ENCODE measurements at places on chromosomes 11 and 22. TPM values are rescaled to one million over a fixed set of nuclear protein-coding genes. Genes with fewer than 3 reads are reported as not detected.

ANGPTL5 gene
- total RNA-seq = 9.4 TPM

LYVE1 gene
- total RNA-seq = 52.2 TPM

DCHS1 gene
- total RNA-seq = 36.3 TPM

PICK1 gene
- total RNA-seq = 11.9 TPM

TSGA10IP gene
- 0.09 TPM for total RNA-seq

DNA sequence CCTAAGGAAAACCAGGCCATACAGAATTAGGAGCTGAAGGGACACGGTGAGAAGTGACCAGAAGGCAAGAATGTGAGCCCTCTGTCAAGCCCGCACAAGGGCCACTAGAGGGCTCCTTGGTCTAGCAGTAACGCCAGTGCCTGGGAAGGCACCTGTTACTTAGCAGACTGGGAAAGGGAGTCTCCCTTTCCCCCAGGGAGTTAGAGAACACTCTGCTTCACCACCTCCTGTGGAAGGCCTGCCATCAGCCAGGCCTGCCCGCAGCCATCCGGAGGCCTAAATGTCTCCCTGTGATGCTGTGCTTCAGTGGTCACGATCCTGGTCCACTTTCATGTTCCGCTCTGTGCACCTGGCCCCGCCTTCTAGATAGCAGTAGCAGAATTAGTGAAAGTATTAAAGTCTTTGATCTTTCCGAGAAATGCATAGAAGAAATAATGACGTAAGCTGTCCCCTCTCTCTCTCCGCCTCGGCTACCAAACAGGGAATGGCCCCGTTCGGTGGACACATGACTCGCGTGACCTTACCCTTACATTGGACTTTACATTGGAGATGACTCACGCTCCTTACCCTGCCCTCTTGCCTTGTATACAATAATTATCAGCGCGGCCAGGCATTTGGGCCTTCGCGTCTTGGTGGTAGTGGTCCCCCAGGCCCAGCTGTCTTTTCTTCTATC is 10.7 kb upstream of the GSTP1 start:
- no peaks in the 10 kb centered on the region for H3K4me1 ChIP-seq
- no peak overlapping the region for H3K27ac ChIP-seq
- H3K27me3 ChIP-seq = peaks cover 13% of the 10 kb centered on the region
- DNase-seq = peak; percentile 53

DNA sequence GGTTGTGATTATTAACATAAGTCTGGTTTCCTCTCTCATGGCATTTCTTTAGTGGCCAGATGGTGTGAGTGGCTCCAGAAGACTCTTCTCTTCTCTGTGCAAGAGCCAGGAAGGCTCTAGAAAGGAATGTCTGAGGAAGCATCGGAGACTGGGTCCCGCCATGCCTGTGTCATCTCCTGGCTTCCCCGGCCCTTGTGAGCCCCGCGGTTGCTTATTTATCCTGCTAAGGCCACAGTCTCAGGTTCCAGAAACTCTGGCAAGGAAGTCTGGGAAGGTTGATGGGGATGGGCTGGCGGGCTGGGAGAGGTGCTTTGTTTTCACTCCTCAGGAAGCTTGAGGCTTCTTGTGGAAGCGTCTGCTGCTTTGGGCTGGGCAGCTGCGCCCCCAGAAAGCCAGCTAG is 18.9 kb downstream of the BCR start:
- H3K4me3 ChIP-seq = no peak overlapping the region
- DNase-seq = no peak
- no peak overlapping the region for H3K27ac ChIP-seq
- H3K36me3 ChIP-seq = no peaks in the 10 kb centered on the region
- peaks cover 13% of the 10 kb centered on the region for H3K4me1 ChIP-seq

DNA sequence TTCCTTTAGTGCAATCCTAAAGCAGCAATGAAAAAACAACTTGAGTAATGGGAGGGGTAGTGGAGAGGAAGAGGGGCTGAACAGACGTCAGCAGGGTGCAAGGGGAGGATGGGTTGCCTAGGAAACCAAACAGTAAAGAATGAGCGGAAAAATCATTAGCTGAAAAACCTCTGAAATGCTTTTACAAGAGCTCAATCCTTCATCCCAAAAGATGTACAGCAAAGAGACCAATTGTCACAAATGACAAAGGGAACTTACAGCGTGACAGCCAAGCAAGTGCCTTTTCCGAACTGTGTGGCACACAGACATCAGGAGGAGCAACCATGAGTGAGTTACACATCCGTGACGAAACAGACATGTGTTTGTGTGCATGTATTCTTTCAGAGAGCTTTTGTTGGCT is 104.6 kb downstream of the SIK3 start:
- H3K4me1 ChIP-seq = peaks cover 11% of the 10 kb centered on the region
- DNase-seq = peak; percentile 95
- H3K4me3 ChIP-seq = no peak overlapping the region
- H3K36me3 ChIP-seq = no peaks in the 10 kb centered on the region

- peaks cover 2% of the 10 kb centered on the region for H3K27me3 ChIP-seq
- H3K4me1 ChIP-seq = no peaks in the 10 kb centered on the region
- no peak overlapping the region for H3K4me3 ChIP-seq
- no peaks in the 10 kb centered on the region for H3K36me3 ChIP-seq
- DNase-seq = no peak
- no peak overlapping the region for H3K27ac ChIP-seq
Observed at GRCh38 chr11:122375687-122376399, 259.8 kb upstream of the BLID start.

Measured in muscle of leg (tissue), 16 donors.